NCI-H187 (cell line): ENCODE measurements at places on chromosomes 3 and 15.

GRCh38 chr3:15341030-15341726 is 8.8 kb upstream of the SH3BP5 start:
- DNase-seq, result no peak

- no peak for DNase-seq
These were observed 86.4 kb upstream of the SLC4A7 start for GRCh38 chr3:27570421-27571106.

DNA sequence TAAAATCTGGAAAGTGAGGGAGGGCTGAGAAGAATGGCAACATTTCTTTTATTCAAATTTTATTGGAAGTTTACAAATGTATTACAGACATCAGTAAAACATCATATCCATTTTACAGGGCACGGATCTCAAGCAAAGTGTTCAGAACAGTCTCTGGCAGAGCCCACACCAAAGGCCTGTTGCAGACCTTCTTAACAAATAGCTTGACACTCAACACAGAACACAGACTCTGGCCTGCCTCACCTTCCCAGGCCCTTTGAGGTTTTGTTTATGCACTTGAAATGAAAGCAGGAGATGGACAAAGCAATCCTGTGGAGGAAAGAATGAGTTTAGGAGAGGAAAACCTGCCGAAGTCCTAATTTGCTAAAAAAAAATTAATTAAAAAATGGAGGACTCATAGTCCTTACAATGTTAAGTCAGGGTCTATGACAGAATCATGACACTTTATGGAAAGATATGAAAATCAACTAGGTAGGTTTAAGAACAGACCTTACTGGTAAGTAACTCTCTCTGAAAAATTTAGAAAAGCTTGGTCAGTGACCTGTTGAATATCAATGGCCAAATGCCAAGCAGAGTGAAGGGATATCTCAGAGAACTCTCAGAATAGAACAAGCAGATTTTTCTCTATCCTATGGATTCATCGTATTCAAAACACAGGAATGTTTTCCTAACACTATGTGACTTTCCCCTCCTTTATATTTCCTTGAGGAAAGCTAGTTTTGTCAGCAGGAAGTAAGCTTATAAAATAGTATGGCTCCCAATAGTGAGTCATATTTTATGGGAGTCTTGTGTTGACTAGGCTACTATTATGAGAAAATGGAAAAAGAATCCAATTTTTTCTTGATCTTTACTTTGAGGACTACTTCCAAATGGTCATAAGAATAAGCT is 70.8 kb upstream of the PSMD6 start:
- no peak for DNase-seq

- DNase-seq, result no peak
These were observed 9.5 kb downstream of the KLF13 start for GRCh38 chr15:31335989-31336592.

GRCh38 chr15:29638011-29638410 is 184.3 kb downstream of the TJP1 start:
- no peak for DNase-seq

GRCh38 chr15:37903919-37904625 is 30.4 kb upstream of the TMCO5A start:
- DNase-seq, result no peak

GRCh38 chr15:92663250-92663951 is 7.8 kb upstream of the FAM174B start:
- no peak for DNase-seq

DNA sequence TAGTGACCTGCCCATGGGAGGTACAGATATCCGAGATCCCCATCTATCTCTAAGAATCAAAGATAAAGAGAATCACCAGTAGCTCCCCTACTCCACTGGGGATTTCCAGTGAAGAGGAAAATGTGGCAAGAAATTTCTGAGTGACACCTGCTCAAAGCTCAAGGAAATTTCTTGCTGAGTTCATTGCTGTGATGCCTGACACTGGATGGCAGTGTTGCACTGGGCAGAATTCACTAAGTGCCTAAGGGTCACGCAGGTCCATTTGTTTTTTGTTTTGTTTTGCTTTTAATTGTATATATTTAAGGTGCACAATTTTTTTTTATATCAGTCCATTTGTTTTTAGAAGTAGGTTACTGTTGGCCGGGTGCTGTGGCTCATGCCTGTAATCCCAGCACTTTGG is 109.5 kb upstream of the KCNAB1 start:
- DNase-seq, result no peak
